ENCODE measurements at places on chromosomes 6 and 20.

DNA sequence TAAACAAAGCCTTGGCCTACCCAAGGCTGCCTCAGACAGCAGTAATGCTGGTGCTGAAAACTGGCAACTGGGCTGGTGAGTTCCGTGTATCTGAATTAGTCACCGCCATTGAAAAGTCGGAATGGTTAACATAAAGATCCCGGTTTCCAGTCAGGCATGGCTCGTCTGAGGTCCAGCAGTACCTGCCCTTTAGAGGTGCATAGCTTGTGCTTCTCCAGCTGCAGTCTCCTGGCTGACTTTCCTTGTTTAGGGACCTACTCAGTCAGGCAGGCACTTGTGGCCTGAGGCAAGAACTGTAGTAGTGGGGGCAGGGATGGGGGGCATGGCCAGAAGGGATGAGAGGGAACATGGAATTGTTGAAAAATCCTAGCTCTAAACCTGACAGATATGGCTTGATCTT lies 101.6 kb downstream of the FYN start:
- DNase-seq: no peak

- DNase-seq: no peak
Measured at GRCh38 chr6:155340464-155341129, 26.3 kb upstream of the TFB1M start.

DNA sequence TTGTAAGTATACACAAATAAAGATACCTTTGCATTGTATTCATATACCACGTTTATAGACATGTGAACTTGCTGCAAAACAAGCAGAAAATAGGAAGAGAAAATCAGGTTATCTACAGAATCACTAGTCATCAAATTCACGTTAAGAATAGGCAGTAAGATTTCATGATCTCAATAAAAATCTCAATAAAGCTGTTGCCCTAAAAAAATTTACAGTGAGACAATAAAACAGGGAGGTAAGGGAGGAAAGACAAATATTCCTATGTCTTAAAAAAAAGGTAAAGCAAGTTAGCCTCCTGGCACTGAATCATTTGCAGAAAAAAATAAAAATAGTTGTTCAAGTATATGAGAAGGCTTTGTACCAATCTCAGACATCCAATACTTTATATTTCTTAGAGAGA lies 44.1 kb downstream of the GPX5 start:
- no peak for DNase-seq

DNA sequence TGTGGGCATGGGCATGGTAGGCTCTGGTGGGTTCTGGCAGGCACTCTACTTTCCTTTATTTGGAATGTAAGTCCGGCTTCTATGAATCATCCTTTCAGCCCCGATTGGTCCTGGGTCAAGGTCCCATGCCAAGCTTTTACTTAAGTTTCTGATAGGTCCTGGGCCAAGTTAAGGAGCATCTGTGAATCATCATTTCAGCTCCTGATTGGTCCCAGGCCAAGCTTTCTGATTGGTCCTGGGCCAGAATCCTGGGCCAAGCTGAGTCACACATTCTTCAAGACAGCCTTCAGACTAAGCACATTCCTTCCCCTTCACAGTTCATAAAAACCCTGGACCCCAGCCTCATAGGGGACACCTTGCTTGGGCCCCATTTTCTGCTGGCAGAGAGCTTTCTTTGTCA lies 231.0 kb upstream of the EYS start:
- no peak for DNase-seq

GRCh38 chr6:3878048-3878666 lies 29.0 kb downstream of the FAM50B start:
- DNase-seq: no peak

DNA sequence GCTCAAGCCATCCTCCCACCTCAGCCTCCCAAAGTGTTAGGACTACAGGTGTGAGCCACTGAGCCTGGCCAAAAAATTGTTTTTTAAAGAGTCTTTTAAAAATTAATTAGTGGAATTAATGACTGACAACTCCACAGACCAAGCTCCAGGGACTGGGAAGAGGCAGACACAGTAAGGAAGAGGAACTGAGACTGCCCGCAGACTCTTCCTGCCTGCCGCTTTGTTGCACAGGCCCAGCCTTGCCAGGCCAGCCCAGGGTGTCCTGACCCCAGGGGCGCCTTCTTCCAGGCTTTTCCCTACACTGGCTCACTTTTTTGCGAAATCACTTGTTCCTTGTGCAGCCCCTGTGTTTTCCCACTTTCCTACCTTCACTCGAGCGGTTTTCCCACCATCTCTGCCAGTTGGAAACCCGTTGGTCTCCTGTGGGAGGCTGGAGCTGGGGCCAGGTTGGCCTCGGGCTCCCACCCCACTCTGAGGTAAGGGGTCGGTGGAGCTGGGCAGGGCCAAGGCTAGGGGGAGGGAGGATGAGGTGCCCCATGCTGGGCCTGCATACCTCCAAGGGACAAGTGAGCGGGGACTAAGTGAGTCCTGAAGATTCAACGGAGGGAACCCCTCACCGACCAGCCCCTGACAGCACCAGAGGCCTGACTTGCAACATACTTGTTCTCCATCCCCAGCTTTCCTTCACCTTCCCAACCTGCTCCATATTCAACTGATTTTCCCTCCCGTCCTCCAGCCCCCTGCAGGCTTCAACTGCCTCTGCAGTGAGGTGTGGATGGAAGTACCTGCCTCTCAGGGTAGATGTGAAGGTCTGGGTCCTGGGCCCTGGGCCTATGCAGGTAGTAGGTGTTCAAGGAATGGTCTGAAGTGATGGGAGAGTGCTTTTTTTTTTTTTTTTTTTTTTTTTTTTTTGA lies 23.5 kb upstream of the SMIM29 start:
- no peak for DNase-seq

DNA sequence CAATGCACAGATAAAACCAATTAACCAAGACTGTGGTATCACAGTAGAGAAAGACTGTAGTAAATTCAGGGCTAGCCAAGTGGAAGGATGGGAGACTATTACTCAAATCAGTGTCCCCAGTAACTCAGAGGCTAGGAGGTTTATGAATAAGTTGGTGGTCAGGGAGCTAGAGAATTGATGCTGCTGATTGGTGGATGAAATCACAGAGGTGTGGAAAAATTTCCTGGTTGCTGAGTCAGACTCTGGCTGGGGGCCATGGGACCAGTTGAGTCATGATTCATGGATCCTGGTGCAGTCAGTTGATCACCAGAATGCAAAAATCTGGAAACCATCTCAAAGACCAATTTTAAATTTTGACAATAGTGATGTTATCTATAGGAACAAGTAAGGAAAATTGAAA lies 555.9 kb downstream of the C6orf118 start:
- no peak for DNase-seq

DNA sequence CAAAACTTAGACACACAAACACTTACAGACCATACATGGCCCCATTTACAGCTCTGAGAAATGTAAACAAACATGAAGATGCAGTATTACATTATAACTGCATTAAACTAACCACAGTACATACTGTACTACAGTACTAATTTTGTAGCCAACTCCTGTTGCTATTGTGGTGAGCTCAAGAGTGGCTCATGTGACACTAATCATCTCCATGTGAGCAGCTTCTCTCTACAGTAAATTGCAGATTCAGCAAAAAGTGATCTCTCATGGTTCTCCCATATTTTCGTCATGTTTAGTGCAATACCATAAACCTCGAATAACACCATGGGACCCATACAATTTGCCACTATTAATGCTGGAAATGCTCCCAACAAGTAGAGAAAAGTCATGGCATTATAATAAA lies 860.4 kb downstream of the EPHA7 start:
- peak; percentile 9 for DNase-seq

DNA sequence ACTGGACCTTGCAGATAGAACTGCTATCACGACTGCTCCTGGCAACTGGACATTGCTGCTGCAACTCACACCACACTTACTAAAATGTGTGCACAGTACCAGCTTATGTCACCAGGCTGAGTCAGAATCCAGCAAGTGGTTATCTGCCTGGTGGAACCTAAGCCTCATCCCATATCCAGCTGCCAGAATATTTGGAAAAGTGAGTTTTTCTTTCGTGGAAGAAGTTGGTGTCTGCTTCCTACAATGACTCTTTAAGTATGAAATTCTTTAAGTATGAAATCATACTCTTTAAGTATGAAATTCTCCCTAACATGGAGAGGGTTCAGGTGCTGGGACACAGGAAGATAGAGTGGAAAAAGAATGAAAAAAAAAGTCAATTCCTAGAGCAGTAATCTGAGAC lies 16.4 kb upstream of the POLR1H start:
- DNase-seq: no peak

- DNase-seq: no peak
Measured at GRCh38 chr20:11186301-11187008, 512.7 kb upstream of the JAG1 start.

- peak; percentile 3 for DNase-seq
Measured at GRCh38 chr6:152642578-152643375, 5.6 kb upstream of the SYNE1 start.

GRCh38 chr6:116445102-116445501 lies 16.1 kb upstream of the CALHM6 start:
- DNase-seq: no peak

DNA sequence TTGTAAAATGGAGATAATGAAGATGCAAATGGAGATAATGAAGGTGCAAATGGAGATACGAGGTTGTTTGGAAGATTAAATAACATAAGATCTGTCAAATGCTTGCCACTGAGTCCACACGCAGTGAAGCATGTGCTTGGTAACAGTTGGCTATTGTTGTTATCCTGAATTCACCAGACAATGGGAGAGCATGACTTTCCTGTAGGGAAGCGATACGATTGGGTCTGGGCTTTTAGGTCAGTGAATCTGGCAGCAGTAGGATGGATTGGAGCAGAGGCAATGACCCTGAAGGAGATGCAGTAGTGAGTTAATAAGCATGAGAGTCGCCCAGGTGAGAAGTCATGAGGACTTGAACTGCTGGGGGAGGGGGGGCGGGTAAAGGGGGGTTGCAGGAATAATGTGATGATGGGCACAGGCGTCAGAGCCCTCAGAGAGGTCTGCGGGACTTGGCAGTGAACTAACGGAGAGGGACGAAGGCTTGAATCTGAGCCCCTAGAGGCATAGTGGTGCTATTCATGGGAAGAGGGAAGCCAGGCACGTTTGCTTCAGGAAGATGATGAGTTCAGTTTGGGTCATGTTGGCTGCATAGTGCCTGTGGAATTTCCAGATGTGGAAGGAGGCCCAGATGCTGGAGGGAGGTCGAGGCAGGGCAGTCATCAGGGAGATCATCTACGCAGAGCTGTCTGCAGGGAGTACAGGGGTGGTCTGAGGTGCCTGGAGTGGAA lies 55.4 kb downstream of the ZDHHC14 start:
- no peak for DNase-seq

- no peak for DNase-seq
Measured at GRCh38 chr6:123829302-123829953, 25.8 kb downstream of the NKAIN2 start.

DNA sequence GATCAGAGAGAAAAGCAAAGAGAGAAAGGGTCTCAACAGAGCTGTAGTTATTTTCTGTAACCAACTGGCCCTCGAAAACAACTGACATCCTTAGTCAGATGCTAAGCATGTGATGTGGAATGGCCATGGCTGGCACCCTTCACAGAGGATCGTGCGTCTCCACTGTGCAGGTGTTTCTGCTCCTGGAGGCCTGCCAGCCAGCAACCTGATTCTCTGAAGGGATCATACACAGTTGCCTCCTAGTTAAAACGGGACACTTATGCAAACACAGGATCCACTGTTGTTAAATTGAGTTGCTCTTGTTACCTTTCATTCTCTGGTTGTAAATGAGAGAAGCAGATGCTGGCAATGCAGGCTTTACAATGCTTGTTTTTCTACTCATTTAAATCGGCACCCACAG lies 148.5 kb downstream of the HDGFL1 start:
- DNase-seq: peak; percentile 83

DNA sequence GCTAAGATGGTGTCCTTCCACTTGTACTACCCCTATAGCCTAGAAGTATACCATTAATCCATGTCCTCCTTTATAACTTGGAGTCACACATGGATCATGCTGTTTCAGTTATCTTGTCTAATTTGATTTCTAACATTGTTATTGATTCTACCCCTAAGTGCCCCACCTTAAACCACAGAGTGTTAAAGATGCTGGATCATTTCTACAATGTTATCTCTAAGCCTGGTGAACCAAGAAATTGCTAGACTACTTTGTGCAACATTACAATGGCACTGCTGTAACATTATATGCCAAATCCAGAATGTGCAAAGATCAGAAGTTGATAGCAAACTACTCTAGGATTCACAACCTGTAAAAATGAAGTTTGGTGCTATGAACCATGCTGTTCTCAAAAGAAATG lies 1.7 kb downstream of the CGA start:
- no peak for DNase-seq

GRCh38 chr6:125802943-125803377 lies 12.2 kb downstream of the NCOA7 start:
- DNase-seq: no peak

GRCh38 chr6:150177952-150178520 lies 35.2 kb downstream of the PPP1R14C start:
- no peak for DNase-seq

- DNase-seq: no peak
Measured at GRCh38 chr20:20702330-20703245, 9.9 kb downstream of the RALGAPA2 start.

DNA sequence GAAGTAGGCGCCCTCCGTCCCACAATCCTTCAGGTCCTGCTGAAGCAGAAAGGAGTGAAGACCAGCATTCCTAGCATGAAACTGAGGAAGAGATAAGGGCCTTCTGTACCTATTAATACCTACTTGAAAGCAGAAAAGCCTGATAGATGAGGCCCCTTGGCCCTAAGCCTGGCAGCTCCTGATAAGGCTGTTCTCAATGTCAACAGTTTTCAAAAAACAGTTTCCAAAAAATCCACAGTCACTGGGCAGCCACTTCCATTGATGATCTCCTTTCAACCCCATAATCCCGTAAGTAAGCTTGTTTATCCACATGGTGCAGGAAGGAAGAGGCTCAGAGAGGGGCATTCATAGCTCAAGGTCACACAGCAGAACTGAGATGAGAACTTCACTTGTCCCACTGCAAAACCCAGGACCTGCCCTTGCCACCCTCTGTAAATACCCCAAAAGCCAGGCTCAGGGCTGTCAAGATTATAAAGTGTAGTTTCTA lies 2.8 kb upstream of the E2F1 start:
- no peak for DNase-seq

- no peak for DNase-seq
Measured at GRCh38 chr6:12001706-12002435, 10.2 kb upstream of the HIVEP1 start.

All from NCI-H2107 (cell line).